ENCODE measurements at places on chromosomes 2 and 18.

DNA sequence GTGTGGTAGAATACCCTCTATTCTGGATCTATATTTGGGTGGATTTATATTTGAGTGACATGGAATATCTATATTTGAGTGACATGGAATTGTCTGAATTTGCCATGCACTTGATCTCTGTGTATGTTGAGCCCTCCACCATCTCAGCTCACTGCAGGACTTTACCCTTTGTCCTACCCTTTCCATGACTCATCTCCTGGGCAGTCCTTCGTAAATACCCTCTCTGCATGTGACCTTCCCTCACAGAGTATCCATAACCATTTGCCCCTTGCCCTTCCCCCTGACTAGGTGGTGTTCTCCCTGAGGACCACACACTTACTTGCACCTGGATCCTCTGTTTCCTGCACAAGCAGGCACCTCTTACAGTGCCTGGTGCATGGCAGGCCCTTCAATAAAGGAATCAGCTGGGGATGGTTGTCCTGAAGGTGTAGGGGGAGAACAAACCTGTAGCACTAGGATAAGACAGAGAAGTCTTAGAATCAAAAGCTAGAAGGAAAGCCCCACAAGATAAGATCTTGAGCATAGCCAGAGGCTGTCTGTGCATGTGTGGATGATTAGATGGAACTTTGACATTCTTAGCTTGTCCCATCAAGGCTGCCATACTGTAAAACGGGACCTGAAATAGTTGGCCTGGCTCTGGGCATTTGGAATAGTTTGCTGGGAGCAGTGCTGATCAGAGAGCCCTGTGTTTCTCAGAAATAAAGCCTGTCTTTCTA, 230.4 kb downstream of the FHOD3 start:
- H3K4me1 ChIP-seq = no peaks in the 10 kb centered on the region
- H3K4me3 ChIP-seq = no peak overlapping the region
- no peaks in the 10 kb centered on the region for H3K27me3 ChIP-seq
- no peak for DNase-seq

DNA sequence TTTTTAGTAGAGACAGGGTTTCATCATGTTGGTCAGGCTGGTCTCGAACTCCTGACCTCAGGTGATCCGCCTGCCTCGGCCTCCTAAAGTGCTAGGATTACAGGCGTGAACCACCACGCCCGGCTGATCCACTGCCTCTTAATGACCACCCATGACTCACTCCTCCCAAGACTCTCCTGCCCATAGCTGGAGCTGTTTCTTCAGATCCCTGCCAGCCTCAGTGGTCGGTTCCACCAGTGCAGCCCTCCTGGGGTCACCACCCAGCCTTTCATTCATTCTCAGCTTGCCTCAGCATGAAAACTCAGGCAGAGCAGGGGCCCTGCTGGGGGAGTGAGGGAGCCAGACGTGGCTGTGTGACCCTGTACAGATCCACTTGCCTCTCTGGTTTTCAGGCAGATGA, 12.5 kb downstream of the KCNIP3 start:
- no peaks in the 10 kb centered on the region for H3K36me3 ChIP-seq
- H3K4me3 ChIP-seq = no peak overlapping the region
- DNase-seq = no peak
- H3K27ac ChIP-seq = no peak overlapping the region

- H3K27me3 ChIP-seq = no peaks in the 10 kb centered on the region
- H3K27ac ChIP-seq = no peak overlapping the region
- H3K36me3 ChIP-seq = no peaks in the 10 kb centered on the region
- H3K4me3 ChIP-seq = no peak overlapping the region
- no peak for DNase-seq
These were observed 24.8 kb downstream of the SANBR start for GRCh38 chr2:61090386-61090921.

DNA sequence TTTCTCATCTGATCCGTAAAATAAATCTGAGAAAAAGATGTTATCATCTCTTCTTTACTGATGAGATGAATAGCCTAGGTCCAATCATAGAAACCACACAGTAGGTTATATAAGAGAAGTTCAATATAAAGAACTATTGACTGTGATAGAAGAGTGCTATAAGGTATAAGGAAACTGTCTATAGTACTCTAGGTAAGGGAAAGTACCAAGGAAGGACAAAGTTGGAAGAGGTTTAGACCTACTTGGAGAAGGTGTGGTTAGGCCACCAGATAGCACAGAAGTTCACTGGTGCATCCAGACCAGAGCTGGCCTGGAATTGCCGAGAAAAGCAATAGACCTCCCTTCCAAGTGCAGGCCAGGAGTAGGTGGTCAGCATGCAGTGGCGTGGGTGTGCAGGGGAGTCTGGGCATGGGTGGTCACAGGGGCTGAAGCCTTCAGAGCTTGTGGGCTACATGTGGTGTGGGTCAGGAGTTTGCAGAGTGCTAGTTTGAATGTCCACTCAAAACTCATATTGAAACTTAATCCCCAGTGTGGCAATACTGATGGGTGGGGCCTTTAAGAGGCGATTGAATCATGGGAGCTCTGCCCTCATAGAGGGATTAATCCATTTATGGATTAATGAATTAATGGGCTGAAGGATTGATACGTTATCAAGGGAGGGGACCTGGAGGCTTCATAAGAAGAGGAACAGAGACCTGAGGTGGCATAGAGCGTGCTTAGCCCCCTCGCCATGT, 86.3 kb downstream of the ALPK2 start:
- peaks cover 91% of the 10 kb centered on the region for H3K4me1 ChIP-seq
- H3K27me3 ChIP-seq = peaks cover 1% of the 10 kb centered on the region
- H3K27ac ChIP-seq = peak overlapping the region; percentile 63
- no peaks in the 10 kb centered on the region for H3K36me3 ChIP-seq
